ENCODE measurements at places on chromosomes 12 and 14. TPM values are rescaled to one million over a fixed set of nuclear protein-coding genes. Genes with fewer than 3 reads are reported as not detected.

DNA sequence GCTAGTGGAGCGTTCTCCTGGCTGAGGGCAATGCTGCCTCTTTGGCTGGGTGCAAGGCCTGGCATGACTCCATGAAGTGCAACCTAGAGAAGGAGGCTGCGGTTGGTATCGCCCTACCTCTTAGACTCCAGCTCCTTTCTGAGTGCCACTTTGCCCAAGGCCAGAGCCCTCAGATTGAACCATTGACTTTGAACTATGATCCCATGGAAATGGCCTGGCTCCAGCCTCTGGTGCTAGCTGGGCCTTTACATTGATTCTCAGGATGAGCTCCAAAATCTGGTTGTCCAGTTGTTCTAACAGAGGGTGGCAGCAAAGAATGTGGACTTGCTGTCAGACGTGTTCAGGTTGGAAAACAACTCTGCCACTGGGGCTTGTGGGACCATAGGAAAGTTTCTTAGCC, 16.1 kb upstream of the SMOC1 start:
- H3K36me3 ChIP-seq = peaks cover 20% of the 10 kb centered on the region
- no peak overlapping the region for H3K27ac ChIP-seq
- no peak overlapping the region for H3K4me3 ChIP-seq
- no peaks in the 10 kb centered on the region for H3K4me1 ChIP-seq

- peaks cover 19% of the 10 kb centered on the region for H3K27me3 ChIP-seq
- H3K4me3 ChIP-seq = no peak overlapping the region
- peaks cover 36% of the 10 kb centered on the region for H3K36me3 ChIP-seq
Observed at GRCh38 chr12:3281588-3282383, 204.6 kb downstream of the TSPAN9 start.

The TEX52 gene
- not detected for total RNA-seq

The CMA1 gene
- not detected for total RNA-seq

The DYNC1H1 gene
- total RNA-seq = 662 TPM

The TOMM20L gene
- not detected for total RNA-seq

DNA sequence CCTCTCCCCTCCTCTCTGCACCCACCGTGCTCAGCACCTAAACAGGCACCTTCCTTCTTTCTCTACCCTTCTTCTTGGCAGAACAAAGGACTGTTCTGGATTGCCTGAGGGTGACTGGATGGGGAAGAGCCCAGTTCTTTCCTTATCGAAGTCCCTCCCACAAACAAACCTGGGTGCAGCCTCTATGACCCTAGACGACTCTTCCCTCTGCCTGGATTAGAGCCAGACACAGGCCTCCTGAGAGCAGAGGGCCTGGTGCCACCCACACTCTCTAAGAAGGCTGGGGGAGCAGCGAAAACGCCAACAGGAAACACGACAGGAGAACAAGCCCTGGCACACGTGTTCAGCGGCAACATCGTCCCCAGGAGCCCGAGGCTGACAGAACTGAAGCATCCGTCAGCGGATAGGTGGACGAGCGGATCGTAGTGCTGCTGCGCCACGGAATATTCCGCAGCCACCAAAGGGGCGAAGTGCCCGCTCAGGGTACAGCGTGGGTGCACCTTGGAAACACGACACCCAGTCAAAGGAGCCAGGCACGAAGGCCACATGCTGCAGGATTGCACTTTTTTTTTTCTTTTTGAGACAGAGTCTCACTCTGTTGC, 38.0 kb downstream of the RIMBP2 start:
- H3K27me3 ChIP-seq = peaks cover 7% of the 10 kb centered on the region
- no peaks in the 10 kb centered on the region for H3K36me3 ChIP-seq
- no peak for DNase-seq

The HOXC9 gene
- total RNA-seq = 0.28 TPM

DNA sequence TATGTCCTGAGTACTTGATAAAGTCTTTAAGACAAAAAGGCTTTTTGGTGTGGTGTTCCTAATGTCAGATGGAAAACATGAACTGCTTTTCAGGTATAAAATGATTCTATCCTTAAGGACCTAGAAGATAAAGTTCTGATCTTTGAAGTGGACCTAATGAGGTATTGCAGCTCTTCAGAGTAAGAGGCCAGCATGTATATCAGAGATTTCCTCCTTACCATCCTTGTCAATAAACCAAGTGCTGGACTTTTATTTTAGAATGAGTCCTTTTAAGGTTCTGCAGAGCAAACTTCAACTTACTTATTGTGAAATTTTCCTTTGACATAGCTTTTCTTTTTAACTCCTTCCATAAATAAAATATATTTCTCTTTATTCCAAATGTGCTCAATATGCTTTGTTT, 50.1 kb downstream of the UNC79 start:
- no peaks in the 10 kb centered on the region for H3K36me3 ChIP-seq
- H3K4me3 ChIP-seq = no peak overlapping the region
- no peak overlapping the region for H3K27ac ChIP-seq
- H3K27me3 ChIP-seq = peaks cover 2% of the 10 kb centered on the region
- peaks cover 4% of the 10 kb centered on the region for H3K4me1 ChIP-seq
- no peak for DNase-seq

- no peak overlapping the region for H3K4me3 ChIP-seq
- H3K27ac ChIP-seq = no peak overlapping the region
- H3K4me1 ChIP-seq = no peaks in the 10 kb centered on the region
- no peaks in the 10 kb centered on the region for H3K36me3 ChIP-seq
Observed at GRCh38 chr12:39395866-39396265, 47.1 kb downstream of the KIF21A start.

GRCh38 chr14:90671382-90672234, 144.6 kb downstream of the TTC7B start:
- no peak overlapping the region for H3K4me3 ChIP-seq
- H3K36me3 ChIP-seq = peaks cover 51% of the 10 kb centered on the region
- no peak overlapping the region for H3K27ac ChIP-seq

The GYS2 gene
- 0.08 TPM for total RNA-seq

DNA sequence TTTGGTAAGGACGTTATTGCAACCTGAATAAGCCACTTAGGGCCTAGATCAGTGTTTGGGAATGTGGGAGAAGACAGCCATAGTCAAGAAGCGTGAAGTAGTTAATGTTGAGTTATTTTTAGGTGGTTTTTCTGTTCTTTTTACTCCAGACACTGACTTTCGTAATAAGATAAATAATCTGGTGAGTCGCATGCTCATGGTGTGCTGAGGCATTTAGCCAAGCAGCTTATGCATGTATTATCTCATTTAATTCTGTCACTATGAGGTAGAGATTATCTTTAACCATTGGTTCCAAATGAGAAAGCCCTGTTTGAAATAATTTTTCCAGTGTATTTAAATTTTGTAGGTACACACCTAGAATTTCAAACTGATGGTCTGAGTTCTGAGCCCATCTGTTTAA, 67.3 kb downstream of the RCOR1 start:
- no peak for DNase-seq
- peaks cover 6% of the 10 kb centered on the region for H3K27me3 ChIP-seq
- H3K27ac ChIP-seq = peak overlapping the region; percentile 21
- peaks cover 37% of the 10 kb centered on the region for H3K4me1 ChIP-seq
- H3K4me3 ChIP-seq = no peak overlapping the region
- peaks cover 3% of the 10 kb centered on the region for H3K36me3 ChIP-seq

DNA sequence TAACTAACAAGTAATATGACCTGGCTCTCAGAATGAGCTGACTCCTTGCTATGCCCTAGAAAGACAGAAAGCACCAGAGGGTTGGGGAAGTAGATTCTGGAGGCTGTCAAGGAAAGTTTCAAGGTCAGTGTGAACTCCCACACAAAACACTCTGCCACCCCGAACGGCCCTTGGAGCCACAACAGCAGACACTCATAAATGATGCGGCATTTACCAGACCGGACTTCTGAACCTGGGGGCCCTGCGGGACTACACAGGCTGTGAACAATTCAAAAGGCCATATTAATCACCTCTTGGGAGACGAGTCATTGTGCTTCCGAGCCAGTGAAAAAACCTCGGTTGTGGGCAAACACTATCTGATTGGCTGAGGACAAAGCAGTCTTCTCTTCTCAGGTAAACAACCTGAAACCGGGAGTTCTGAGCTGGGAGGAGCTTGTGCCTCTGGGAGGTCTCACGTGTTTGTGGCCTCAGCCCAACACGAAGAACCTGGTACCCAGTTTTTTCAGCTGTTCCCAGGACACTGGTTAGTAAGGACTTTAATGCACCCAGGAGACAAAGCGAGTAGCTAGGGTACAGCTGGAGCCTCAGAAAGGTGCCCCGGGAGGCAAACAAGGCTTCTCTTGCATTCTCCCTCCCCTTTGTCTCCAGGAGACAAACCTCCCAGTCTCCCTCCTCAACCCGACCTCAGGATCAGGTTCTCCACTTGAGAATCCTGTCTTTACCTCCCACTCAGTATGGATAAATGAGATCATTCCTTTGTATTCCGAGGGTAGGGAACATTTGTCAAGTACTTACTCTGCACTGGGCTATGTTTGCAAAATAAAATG, 35.3 kb downstream of the VWF start:
- H3K4me1 ChIP-seq = peaks cover 22% of the 10 kb centered on the region
- H3K27me3 ChIP-seq = peaks cover 5% of the 10 kb centered on the region
- no peak overlapping the region for H3K4me3 ChIP-seq
- H3K27ac ChIP-seq = no peak overlapping the region

GRCh38 chr14:105072381-105072861, 7.2 kb upstream of the GPR132 start:
- peaks cover 3% of the 10 kb centered on the region for H3K4me1 ChIP-seq
- peaks cover 10% of the 10 kb centered on the region for H3K27me3 ChIP-seq
- DNase-seq = no peak

DNA sequence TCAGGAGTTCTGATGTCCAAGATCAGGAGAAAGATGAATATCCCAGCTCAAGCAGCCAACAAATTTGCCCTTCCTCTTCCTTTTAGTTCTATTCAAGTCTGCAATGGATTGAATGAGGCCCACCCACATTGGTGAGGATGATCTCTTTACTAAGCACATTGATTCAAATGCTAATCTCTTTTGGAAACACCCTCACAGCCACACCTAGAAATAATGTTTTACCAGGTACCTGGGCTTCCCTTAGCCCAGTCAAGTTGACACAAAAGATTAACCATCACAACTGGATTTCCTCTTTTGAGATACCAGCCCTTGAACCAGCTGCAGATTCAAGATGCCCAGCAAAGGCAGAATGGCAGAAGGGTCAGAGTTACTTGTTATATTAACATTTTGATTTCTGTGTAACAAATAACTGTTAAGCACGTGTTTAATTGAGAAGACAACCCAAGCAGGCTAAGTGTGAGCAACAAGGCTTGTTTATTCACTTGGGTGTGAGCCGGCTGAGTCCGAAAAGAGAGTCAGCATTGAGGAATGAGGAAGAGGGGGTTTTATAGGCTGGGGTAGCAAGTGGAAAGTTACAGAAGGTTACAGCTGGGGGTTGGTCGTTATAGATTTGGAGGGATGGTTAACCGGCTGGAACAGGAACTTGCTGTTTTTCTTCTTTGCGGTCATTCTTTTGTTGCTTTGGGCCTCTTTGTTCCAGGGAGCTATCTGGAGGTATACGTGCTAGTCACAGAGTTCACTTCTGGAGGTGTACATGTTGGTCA, 180.3 kb downstream of the EMP1 start:
- H3K4me3 ChIP-seq = no peak overlapping the region
- no peaks in the 10 kb centered on the region for H3K27me3 ChIP-seq
- peaks cover 2% of the 10 kb centered on the region for H3K4me1 ChIP-seq
- H3K27ac ChIP-seq = no peak overlapping the region
- DNase-seq = no peak

GRCh38 chr14:21219561-21220111, 49.6 kb downstream of the HNRNPC start:
- no peak overlapping the region for H3K4me3 ChIP-seq
- H3K27ac ChIP-seq = peak overlapping the region; percentile 65
- DNase-seq = no peak
- peaks cover 52% of the 10 kb centered on the region for H3K36me3 ChIP-seq

The DAD1 gene
- 250 TPM for total RNA-seq

GRCh38 chr12:117749431-117749830, 219.4 kb downstream of the KSR2 start:
- H3K4me3 ChIP-seq = no peak overlapping the region
- H3K27me3 ChIP-seq = peaks cover 3% of the 10 kb centered on the region
- H3K27ac ChIP-seq = no peak overlapping the region
- no peaks in the 10 kb centered on the region for H3K4me1 ChIP-seq
- H3K36me3 ChIP-seq = no peaks in the 10 kb centered on the region

DNA sequence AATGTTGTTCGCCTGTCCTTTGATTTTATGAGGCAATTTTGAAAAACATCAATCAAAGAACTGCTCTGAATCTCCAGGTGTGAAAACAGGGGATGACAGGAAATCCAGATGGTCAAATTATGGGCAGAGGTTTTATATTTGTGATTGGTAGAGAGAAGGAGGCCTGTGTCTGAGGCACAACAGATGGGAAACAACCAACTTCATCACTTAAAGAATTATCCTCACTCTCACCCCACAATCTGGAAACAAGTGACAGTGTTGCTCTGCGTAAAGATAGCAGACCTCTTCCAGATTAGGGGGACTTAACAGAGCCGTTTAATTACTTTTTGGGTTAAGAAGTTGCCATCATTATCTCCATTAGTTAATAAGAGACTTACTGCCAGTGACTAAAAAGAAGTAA, 64.1 kb upstream of the EGLN3 start:
- peaks cover 7% of the 10 kb centered on the region for H3K4me1 ChIP-seq
- H3K4me3 ChIP-seq = no peak overlapping the region
- H3K36me3 ChIP-seq = no peaks in the 10 kb centered on the region
- DNase-seq = no peak

The TAS2R43 gene
- total RNA-seq = 0.62 TPM

- no peak overlapping the region for H3K27ac ChIP-seq
- no peaks in the 10 kb centered on the region for H3K36me3 ChIP-seq
- DNase-seq = no peak
- no peaks in the 10 kb centered on the region for H3K27me3 ChIP-seq
Observed at GRCh38 chr14:36773558-36773957, 111.9 kb downstream of the PAX9 start.

The PLCZ1 gene
- not detected for total RNA-seq

DNA sequence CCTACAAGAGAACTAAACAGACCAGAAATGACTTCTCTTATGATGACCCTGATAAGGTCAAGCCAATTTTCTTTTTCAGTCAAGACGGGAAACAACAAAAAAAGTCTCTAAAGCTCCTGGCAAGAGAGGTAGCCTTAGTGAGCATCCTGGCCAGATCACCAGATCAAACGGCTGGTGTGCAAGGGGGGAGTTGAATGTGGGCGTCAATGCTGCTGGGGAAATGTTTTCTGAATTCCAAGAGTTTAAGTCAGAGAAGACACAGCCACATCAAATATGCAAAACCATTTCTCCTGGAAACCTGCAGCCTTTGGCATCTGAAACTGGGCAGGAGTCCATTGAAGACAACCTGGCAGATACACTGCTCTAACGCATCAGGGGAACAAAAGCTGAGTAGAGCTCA, 16.0 kb upstream of the SELPLG start:
- H3K4me3 ChIP-seq = no peak overlapping the region
- peaks cover 29% of the 10 kb centered on the region for H3K4me1 ChIP-seq
- DNase-seq = no peak
- H3K27me3 ChIP-seq = peaks cover 6% of the 10 kb centered on the region
- peaks cover 49% of the 10 kb centered on the region for H3K36me3 ChIP-seq

DNA sequence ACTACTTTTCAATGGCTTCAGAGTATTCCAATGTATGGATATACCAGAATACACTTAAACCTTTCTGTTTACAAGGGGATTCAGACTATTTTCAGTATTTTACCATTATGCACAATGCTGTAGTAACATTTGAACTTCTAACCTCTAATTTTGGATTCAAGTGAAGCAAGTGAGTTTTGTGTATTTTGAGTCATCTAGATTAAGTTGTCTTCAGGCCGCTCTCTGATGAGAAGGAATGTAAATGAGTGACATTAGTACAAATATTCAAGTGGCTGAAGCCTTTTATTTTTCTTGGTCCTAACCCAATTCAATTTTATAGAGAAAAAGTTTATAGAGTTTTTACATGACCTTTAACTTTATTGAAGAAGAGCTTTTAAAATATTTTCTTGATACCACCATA, 125.6 kb downstream of the PDE3A start:
- DNase-seq = no peak
- H3K36me3 ChIP-seq = no peaks in the 10 kb centered on the region
- H3K27ac ChIP-seq = no peak overlapping the region
- H3K4me3 ChIP-seq = no peak overlapping the region
- H3K27me3 ChIP-seq = no peaks in the 10 kb centered on the region

All from endothelial cell (in vitro differentiated cells).